ENCODE measurements at places on chromosomes 7 and 10.

DNA sequence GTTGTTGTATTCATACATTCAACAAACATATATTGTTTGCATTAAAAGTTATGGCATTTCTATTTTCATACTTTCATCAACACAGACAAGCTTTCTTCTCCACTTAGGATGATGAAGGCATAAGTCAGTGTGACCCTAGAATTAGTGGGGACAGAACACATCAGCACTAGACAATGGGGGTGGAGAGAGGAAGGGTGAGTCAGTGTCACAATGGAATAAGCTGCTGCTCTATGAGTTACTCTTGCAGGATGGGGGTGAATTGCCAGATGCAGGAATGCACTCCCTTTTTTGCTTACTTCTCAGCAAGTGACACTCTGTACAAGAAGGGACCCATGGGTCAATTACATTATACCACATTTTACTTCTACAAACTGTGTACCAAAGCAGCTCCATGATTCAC, 74.0 kb downstream of the DGKI start:
- peak; percentile 20 for DNase-seq

GRCh38 chr7:22728401-22729029, 1.5 kb downstream of the IL6 start:
- DNase-seq, result peak; percentile 24

DNA sequence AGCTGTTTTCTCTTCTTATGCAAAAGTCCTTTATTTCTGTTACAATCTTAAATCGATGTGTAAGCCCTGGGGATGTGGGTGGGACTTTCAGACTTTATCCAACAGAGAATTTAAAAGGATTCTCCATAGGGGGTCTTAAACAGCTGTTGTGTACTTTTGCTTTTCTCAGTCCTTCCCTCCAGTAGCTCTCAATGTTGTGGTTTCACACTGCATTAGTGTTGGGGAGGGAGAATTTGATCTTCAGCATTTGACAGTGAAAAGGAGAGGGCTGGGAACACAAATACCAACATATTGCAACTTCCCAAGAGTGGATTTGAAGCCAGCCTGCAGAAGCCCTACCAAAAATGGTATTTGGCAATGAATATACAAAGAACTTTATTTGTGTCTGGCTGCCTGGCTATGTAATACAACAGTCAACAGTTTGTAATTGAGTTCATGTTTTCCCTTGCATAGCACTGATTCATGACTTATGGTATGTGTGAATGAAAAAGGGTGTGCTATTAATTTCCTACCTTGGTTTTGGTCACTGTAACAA, 80.1 kb upstream of the CAPZA2 start:
- DNase-seq, result peak; percentile 77

GRCh38 chr10:10794791-10795191, 222.9 kb upstream of the CELF2 start:
- peak; percentile 68 for DNase-seq

DNA sequence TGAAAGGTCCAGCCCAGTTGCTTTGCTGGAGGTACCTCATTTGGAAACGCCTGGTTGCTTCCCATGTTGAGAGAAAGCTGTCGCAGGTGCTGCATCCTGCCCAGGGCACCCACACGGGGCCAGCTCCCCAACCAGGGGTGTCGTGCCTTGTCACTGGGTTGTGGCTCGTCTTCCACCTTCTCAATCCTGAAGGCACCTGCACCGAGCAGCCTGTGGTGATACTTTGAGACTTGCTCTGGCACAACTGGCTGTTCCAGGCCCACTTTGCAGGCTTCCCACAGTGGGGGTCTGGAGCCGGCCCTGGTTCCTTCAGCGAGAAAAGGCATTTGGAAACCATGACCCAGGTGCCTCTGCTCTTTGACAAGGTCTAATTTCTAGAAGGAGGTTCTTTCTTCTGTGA, 197.3 kb upstream of the PPP2R2D start:
- DNase-seq, result no peak

DNA sequence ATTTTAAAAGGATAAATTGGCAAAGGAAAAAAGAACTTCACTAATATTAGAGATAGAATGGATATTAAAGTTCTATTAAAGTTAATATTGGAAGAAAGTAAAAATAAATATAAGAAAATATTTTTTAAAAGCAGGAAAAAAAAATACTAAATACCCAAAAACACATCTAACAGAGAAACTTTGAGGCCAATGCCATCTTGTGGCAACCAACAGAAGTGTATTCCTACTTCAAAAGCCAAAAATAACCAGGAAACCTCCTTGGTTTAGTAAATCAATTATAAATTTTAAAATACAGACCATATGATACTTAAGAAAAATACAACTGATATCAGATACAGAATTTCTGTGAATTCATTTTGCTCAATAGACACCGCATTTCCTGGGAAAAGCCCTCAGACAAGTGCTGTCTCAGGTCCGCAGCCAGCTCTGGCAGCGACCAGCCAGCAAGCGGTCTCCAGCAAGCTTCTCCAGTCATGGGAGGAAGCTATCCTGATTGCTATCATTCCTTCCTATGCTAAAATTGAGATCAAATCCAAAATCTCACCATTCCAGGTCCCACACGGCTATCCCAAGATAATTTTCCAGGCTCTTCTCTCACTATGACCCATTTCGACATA, 65.3 kb downstream of the LMBR1 start:
- no peak for DNase-seq

DNA sequence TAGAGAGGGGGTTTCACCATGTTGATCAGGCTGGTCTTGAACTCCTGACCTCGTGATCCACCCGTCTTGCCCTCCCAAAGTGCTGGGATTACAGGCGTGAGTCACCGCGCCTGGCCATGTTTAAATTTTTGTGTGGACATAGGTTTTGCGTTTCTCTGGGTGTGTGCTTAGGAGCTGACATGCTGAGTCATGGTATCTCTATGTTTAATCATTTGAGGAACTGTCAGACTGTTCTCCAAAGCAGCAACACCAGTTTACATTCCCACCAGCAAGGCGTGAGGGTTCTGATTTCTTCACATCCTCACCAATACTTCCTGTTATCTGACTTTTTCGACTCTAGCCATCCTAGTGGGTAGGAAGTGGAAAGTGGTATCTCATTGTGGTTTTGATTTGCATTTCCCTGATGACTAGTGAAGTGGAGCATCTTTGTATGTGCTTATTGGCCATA, 153.7 kb downstream of the DNAJB6 start:
- no peak for DNase-seq

GRCh38 chr10:6163364-6164270, 39.1 kb upstream of the PFKFB3 start:
- DNase-seq, result peak; percentile 59

- no peak for DNase-seq
These were observed 580 bp downstream of the ZNF775 start for GRCh38 chr7:150379441-150380379.

GRCh38 chr10:75978213-75978612, 546.8 kb downstream of the LRMDA start:
- no peak for DNase-seq

GRCh38 chr10:103382769-103383168, 13.5 kb downstream of the ATP5MK start:
- no peak for DNase-seq

DNA sequence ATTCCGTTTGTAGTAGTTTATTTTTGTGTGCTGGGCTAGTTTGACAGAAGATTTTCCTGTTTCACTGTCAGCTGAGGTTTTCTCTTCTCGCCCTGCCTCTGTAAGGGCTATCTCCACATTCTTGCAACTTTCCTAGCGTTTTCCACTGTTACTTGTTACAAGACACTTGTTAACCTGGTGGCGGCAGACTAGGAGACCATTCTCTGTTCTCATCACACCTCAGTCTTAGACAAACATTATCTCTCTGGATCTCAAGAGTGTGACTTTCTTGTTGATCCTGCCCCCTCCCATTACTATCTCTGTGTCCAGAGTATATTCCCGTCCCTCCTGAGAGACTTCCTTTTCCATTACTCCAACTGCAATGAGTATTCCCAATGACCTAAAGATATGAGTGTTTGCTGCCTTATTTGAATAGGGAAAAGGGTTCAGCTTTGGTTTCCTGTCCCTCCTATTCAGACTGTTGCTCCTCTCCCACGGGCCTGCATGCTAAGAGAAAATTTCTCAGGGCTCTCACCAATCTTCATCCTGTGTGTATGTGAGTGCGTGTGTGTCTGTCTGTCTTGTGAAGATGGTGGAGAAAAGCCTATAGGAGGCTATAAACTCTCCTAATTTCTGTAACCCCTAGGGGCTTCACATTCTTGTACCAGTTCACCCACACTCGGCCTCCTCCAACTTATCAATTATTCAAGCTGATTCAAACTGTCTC, 722.4 kb upstream of the POT1 start:
- no peak for DNase-seq

- DNase-seq, result no peak
These were observed 135.9 kb downstream of the NRP1 start for GRCh38 chr10:33198610-33199009.

GRCh38 chr10:114520453-114520852, 116.2 kb upstream of the AFAP1L2 start:
- DNase-seq, result peak; percentile 22

- no peak for DNase-seq
These were observed 18.8 kb upstream of the ZNF862 start for GRCh38 chr7:149819141-149819960.

- DNase-seq, result no peak
These were observed 1.5 kb downstream of the FRAT1 start for GRCh38 chr10:97320480-97321031.

- DNase-seq, result no peak
These were observed 21.8 kb downstream of the GPER1 start for GRCh38 chr7:1109581-1110310.

DNA sequence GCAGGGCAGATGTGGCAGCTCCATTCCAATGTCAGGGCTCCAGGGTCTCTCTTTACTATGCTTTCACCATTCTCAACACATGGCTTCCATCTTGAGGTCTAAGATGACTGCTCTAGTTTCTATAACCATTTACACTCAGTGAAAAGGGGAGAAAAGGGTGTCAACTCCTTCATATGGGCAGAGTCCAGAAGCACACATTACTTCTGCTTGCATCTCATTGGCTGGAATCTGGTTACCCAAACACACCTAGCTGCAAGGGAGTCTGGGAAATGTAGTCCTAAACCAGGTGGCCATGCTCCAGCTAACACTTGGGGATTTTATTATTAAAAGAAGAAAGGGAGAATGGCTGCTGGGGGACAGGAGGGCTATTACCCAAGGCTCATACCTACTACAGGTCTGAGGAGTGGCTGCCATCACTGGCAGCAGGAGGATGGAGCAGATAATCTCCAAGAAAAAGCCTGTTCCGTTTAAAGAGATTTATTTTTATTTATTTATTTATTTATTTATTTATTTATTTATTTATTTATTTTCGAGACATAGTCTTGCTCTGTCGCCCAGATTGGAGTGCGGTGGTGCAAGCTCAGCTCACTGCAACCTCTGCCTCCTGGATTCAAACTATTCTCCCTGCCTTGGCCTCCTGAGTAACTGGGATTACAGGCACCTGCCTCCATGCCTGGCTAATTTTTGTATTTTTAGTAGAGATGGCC, 29.1 kb upstream of the LBX1 start:
- no peak for DNase-seq

DNA sequence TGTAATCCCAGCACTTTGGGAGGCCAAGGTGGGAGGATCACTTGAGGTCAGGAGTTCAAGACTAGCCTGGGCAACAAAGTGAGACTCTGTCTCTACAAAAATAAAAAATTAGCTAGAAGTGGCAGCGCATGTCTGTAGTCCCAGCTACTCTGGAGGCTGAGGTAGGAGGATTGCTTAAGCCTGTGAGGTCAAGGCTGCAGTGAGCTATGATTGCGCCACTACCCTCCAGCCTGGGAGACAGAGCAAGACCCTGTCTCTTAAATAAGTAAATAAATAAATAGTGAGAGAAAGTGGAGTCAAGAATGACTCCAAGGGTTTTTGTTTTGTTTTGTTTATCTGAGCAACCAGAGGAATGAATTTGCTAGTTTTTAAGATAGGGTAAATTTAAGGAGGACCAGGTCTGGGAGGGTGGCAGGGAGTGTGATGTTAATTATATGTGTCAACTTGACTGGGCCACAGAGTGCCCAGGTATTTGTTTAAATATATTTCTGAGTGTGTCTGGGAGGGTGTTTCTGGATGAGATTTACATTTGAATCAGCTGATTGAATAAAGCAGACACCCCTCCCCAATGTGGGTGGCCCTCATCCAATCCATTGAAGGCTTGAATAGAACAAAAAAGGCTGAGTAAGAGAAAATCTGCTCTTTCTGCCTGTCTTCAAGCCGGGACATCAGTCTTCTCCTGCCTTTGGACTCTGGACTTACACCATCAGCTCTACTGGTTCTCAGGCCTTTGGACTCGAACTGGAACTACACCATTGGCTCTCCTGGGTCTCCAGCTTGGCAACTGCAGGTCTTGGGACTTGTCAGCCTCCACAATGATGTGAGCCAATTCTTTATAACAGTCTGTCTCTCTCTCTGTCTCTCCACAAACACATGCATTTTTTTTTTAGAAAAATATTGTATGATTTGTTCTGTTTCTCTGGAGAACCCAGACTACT, 23.5 kb downstream of the IMPDH1 start:
- no peak for DNase-seq

GRCh38 chr10:101122270-101123084, 8.6 kb upstream of the TLX1 start:
- no peak for DNase-seq

DNA sequence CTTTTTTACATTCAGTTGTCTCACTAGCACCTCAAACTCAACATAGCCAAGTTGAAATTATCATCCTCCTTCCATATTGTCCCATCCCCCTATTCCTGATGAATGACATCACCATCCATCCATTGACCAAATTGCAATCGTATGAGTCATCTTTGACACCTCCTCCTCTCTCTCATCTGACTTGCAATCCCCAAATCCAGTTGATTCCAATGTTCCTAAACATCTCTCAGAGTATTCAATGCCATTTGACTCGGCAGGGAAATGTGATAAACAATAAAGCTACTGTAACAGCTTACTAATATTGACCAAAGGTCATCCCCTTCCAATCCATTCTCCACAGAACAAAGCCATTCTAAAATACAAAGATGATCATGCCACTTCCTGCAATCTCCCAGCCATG, 1047.8 kb downstream of the NRG3 start:
- no peak for DNase-seq

- no peak for DNase-seq
These were observed 25.5 kb upstream of the CAPZA2 start for GRCh38 chr7:116836911-116837310.

DNA sequence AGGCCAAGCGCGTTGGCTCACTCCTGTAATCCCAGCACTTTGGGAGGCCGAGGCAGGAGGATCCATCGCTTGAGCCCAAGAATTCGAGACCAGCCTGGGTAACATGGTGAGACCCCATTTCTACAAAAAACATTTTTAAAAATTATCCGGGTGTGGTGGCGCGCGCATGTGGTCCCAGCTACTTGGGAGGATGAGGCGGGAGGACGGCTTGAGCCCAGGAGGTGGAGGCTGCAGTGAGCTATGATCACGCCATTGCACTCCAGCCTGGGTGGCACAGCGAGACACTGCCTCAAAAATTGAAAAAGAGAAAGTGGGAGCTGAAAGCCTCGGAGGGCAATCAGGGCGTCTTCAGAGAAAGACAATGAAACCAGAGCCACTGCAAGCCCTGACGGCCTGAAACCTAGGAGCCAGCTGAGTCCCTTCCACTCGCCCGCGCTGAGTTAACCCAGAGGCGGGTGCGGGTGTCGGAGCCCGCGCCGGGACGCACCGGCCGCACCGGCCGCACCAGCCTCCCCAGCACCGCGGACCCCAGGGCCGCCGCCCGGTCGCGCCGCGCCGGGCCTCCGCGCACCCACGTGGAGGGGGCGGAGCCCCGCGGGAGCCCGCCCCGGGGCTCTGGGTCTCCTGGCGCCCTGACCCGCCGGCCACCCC, 22.4 kb downstream of the ZFAND2A start:
- peak; percentile 5 for DNase-seq

GRCh38 chr7:100122067-100122466, 2.6 kb downstream of the CNPY4 start:
- no peak for DNase-seq
